ENCODE measurements at places on chromosomes 4 and X.

- peak; percentile 74 for DNase-seq
These were observed 198.8 kb upstream of the BMP3 start for GRCh38 chr4:80831383-80832361.

- no peak for DNase-seq
These were observed 745.9 kb downstream of the RPA4 start for GRCh38 chrX:97629597-97629985.

GRCh38 chrX:17735406-17735805 lies 1.9 kb upstream of the SCML1 start:
- peak; percentile 3 for DNase-seq

GRCh38 chrX:129230850-129231512 lies 292.3 kb downstream of the SMARCA1 start:
- DNase-seq: no peak

GRCh38 chr4:173243917-173244658 lies 75.5 kb downstream of the GALNT7 start:
- no peak for DNase-seq
